ENCODE measurements at places on chromosomes 2 and 18.

DNA sequence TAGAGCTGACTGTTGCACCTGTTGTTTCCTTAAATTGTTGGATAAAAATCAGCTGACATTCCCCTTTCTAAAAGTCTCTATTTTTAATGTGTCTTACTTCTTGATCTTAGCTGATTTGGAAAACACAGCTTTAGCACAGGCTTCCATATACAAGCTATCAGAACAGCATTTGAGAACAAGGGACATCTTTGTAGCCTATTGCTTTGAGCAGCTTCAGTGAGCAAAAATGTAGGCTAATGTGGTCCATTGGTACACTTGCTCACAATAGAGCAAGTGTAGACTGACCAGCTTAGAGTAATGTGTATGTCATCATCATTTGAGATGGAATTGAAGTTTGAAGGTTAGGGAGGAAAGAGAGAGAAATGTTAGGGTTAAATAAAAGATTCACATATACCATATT, 7.0 kb downstream of the INPP1 start:
- DNase-seq, result no peak

DNA sequence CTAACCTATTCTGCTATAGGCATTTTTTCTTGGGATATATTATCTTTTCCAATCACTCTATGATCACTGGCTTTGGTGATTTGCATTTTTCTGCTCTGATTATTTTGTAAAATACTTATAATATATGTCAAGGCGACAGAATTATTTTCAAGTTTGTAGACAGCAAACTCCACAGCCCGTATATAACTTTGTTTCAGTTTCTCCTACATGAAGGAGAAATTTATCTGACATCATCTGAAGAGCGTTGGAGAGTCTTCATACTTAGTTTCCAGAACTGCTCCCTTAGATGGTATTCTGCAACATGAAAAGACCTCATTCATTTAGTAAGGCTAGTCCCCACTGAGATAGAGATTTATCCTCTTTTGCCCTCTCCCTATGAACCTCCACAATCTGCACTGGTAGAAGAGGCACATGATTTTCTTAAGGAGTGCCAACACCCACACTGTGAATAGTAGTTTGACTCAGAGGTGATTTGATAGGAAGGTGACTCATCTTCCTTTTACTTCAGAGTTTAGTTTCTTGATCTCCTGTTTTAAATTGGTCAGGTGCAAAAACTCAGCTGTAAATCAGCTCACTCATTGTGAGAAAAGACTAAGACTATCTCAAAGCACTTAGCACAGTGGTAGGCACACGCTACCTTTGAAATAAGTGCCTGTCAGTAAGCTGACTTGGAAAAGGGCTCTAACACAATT, 1848.6 kb upstream of the CELF4 start:
- no peak for DNase-seq

DNA sequence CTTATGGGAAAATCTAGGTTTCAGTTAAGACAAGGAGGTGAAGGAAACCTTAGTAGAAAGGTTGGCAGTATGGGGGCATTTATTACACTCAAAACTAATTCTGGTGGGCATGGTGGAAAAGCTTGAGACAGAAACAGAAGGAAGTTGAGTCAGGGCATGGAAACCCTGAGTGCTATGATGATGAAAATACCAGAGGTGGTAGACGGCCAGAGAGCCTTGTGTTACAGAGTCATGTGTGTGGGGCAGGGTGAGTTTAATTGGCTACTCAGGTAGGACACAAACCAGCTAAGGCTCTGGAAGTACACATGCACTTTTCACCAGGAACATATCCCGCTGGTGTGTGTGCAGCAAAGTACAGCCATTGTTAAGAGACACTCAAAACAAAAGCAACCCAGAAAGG, 20.7 kb upstream of the FAM136A start:
- no peak for DNase-seq

DNA sequence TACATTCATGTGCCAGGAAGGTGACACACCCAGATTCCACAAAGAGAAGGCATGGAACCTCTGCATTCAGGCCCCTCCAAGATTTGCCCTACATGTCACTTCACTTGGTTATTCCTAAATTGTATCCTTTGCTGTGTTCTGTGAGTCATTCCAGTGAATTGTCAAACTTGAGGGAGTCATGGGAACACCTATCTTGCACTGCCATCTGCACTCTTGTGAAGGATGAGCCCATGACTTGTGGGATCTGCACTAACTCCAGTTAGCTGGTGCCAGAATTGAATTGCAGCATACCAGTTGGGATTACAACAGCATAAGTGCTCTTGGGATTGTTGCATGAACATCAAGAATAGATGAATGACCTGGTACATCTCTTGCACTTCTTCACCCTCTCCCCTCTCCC, 1288.0 kb upstream of the ZEB2 start:
- DNase-seq, result no peak

GRCh38 chr18:36931106-36931505, 102.2 kb downstream of the KIAA1328 start:
- DNase-seq, result no peak

GRCh38 chr2:20676353-20677215, 9.6 kb downstream of the GDF7 start:
- no peak for DNase-seq

DNA sequence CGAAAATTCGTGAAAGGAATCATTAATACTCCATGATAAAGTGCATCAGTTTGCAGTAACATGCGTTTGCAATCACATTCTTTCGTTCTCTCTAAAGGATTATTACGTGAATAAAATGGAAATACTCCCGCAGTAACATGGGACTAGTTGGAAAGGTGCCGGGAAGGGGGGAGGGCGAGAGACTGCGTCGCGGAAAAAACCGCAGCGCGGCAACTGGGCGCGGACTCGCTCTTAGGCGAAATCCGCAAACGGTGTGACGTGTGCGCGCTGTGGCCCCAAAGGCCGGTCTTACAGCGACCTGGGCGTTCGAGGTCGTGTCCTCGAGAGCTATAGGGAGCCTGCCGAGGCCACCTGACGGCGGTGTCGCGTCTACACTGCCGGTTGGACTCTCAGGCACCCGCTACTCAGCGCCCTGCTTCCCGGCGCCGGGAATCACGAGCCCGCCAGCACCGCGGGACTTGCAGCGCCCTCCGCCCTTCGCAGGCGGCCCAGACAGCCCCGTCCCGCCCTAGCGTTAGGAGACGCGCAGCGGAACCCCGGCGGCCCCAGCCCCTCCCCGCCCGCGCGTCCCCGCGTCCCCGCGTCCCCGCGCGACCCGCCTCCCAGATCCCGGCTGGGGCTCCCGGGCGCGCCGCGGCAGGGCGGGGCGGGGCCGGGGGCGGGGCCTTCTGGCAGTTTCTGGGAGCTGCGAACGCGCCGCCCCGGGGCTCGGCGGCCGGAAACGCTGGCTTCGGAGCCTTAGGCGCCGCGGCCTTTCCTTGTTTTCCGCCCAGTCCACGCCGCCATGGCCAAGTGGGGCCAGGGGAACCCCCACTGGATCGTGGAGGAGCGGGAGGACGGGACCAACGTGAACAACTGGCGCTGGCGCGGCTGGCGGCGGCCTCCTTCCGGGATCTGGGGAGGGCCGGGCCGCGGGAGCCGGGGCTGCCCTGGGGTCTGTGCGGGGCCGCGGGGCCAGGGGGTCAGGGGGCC, 15.1 kb downstream of the C2orf74 start:
- peak; percentile 91 for DNase-seq

- no peak for DNase-seq
These were observed 824.0 kb downstream of the SLC4A3 start for GRCh38 chr2:220451438-220451837.

DNA sequence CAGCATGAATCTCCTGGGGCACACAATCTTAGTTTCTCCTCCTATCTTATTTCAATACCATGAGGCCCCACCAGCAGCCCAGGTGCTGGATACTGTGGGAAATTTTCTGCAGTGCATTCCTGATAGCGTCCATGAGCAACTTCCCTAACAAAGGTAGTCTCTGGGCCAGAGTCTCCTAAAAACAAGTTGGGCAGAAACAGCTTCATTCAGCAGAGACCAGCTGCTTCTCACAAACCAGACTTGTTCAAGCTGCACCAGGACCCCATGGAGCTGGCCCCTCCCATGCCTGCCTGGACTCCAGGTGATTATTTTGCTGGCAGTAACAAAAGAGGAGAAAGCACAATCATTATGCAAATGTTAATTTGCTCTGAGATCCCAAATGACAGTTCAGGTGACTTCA, 31.4 kb downstream of the MYO5B start:
- no peak for DNase-seq

GRCh38 chr2:234751275-234751973, 200.4 kb upstream of the SH3BP4 start:
- no peak for DNase-seq

DNA sequence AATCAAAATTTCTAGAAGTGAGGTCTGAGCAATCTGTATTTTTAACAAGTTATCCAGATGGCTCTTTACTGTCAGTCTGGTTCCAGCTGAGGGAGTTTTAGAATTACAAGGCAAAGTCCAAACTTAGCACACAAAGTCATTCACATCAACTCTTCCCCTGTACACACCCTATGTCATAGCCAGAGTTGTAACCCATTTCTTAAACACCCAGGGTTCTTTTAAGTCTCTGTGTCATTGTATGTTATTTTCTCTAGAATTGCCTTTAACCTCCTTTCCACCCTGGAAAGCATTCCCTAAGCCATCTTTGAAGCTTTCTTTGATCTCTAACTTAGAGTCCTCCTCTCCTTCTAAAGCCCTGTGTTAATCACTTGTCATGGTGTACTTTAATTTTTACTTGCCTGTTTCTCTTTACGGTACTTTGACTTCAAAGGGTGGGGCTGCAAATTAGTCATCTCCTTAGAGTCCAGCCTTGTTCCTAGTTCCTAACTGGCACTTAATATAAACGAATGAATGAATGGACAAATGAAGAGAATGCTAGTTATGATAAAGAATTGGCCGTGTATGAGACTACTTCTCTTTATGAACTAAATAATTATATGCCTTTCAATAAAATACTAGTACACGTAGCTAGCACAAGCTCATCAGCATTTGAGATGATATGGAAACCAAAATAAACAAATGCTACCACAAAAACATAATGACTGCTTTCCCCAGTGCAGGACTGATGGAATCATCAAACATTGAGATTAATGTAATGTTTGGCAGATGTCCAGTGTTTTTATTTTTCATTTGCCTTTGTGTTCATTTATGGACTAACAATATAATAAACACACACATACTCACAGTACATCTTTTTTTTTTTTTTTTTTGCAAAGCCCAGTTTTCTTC, 11.9 kb upstream of the ACTR3 start:
- DNase-seq, result no peak

- no peak for DNase-seq
These were observed 680 bp downstream of the ATP5F1A start for GRCh38 chr18:46097431-46097800.

GRCh38 chr2:18831916-18832510, 242.6 kb upstream of the NT5C1B start:
- no peak for DNase-seq

DNA sequence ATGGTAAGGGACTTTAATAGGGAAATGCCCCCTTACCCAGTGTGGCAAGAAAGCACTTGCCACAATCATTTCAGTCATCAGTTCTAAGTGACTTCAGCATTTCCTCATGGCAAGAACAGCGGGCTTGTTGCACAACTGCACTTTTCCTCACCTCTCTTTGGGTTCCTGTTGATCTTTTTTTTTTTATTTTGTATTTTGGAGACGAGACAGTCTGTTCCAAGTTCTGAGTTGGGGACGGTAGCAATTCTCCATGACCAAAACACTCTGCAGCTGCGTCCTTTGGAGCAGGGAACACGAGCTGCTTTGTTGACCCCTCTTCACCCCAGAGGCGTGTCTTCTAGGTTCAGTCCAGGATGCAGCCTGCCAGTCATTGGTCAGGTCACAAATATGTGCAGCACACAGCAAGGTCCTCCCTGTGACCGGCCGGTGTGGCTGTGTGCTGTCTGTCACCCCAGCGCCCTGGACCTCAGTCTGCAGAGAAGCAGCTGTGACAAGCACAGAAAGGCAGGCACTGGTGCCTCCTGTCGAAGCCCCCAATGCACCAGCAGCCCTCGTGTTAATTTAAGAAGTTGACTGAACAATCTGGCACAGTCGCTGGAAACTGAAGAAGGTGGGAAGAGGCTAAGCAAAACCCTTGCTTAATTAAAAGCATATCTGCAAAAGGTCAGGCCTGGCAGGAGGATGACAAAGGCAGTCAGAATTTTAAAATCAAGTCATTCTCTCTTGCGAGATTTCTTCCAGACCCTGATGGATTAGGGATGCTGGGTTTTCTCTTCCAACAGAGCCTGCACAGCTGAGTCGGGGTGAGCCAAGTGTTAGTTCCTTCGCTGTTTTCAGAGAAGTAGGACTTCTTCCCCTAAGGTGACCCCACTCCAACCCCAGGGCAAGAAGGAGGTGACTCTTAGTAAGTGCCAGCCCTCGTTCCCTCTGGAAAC, 96.7 kb upstream of the COPS8 start:
- no peak for DNase-seq

GRCh38 chr2:135839713-135840112, 2.7 kb upstream of the LCT start:
- DNase-seq, result no peak

DNA sequence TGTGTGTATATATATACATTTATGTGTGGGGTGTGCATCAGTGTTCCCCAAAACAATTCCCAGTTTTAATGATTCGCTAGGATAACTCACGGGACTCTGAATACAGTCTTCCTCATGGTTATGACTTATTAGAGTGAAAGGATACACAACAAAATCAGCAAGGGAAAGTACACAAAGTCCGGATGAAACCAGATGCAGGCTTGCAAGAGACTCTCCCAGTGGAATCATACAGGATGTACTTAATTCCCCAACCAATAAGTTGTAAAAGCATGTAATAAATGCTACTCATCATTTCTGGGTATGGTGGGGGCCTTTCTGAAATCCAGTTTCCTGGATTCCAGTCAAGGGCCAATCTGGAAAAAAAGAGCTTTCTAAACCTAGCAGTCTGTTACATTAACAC, 654.1 kb upstream of the SYT4 start:
- DNase-seq, result no peak

- DNase-seq, result peak; percentile 2
These were observed 8.6 kb downstream of the SNRNP27 start for GRCh38 chr2:69902213-69902922.

- no peak for DNase-seq
These were observed 27.2 kb downstream of the FECH start for GRCh38 chr18:57559314-57559713.

DNA sequence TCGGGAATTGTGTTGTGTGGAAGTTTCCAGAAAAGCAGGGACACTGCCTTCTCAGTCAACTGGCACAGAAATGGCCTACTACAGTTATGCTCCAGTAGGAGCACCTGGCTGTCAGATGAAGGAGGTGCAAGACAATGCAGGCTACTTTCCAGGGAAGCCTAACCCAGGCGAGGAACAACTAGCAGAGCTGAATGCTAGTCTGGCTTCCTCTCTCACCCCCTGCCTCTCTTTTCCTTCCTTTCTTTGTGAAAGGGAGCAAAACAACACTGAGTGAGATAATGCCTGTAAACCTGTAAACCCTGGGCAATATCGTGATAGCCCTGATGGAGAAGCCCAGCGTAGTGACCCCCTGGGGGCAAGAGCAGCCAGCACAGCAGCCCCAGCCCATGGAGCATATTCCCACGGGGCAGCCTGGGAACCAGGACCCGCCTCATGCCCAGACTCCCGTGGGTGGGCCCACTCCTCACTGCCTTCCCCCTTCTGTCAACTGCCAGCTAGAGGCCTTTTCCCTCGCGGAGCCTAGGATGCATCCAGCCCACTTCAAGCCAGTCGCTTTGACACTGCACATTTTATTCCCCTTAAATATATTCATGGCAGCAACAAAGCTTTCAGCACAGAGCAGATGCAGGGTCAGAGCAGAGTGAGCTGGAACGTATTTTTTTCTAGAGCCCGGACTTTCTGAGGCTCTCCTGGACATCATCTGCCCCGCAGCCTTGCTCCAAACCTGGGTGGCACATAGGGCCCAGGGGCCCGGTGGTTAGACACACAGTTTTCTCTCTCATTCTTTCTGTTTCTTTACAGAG, 77.0 kb downstream of the PDCL3 start:
- no peak for DNase-seq

Measured in activated CD4-positive, alpha-beta T cell treated with anti-CD3 and anti-CD28 coated beads, Interleukin-2, amount 50 U/mL, for 4 hours (primary cell).